ENCODE measurements at places on chromosomes 11 and 22.

- DNase-seq: no peak
These were observed 101.1 kb downstream of the HIPK3 start for GRCh38 chr11:33358150-33358831.

- DNase-seq: no peak
These were observed 26.2 kb downstream of the EHF start for GRCh38 chr11:34647131-34647530.

- no peak for DNase-seq
These were observed 8.9 kb upstream of the SEPTIN5 start for GRCh38 chr22:19705181-19705934.

- no peak for DNase-seq
These were observed 55.2 kb downstream of the SLC1A2 start for GRCh38 chr11:35363854-35364780.

DNA sequence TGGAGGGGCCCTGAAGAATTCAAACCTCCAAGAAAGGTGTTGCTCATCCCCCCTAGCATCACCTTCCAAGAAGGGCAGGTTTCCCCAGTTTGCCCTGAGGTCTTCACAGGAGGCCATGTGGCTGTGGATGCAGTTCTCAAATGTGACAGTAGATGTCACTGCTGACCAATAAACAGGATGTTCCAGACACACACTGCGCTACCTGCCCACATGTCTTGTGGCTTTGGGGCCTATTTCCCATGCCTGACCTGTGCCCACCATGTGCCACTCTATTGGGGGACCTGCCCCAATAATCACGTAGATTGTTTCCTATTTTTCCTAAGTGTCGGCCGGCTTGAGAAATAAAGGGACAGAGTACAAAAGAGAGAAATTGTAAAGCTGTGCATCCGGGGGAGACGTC is 4.5 kb downstream of the GSTT2 start:
- DNase-seq: peak; percentile 52

DNA sequence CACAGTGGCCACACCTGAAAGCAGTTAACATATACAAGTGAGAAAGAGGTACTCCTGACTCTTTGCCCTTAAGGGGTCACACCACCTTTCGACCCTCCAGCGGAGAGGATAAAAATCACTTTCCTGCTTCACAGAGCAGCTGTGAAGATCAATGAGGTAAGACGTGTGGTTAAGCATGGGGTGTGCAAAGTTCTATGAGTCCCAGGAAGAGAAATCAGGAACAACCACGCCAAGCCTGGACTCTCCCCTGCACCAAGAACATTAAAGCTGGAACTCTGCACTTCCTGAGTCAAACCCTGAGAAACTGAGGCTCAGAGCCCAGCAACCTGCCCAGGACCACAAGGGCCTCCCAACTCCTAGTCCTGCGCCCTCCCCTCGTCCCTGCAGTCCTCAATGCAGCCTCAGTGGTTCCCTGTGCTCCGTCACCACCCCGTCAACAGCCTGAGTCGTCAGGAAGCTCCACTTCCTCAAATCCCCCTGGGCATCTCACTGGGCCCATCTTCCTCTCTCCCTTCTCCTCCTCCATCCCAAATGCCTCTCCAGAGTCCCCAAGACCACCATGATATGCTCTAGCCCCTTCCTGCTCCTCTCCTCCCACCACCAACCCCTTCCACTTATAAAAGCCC is 17.7 kb downstream of the TNKS1BP1 start:
- no peak for DNase-seq

Data from CD4-positive, alpha-beta T cell treated with Interleukin-6 at 100 ng/mL for 8 hours (primary cell).